ENCODE measurements at places on chromosomes 5 and 9. TPM values are rescaled to one million over a fixed set of nuclear protein-coding genes. Genes with fewer than 3 reads are reported as not detected.

Gene TMOD1
- polyA plus RNA-seq, result 1.2 TPM

Gene TAS2R1
- polyA plus RNA-seq, result not detected

DNA sequence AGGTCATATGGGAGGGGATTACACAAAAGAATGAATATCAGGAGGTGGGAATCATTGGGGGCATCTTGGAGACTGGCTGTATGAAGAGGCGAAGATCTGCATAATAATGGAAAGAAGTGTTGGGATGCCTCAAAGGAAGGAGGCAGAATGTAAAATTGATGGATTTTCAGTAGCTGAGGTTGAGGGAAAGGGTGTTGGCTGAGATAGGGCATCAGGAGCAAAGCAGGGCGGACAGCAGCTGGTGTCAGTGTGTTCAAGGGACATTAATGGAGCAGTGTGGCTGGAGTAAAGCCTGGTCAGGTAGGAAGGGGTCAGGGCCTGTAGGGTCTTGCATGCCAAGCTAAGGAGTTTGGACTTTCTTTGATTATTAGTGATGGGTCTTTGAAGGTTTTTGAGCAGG is 65.2 kb upstream of the TNFAIP8 start:
- DNase-seq, result no peak

DNA sequence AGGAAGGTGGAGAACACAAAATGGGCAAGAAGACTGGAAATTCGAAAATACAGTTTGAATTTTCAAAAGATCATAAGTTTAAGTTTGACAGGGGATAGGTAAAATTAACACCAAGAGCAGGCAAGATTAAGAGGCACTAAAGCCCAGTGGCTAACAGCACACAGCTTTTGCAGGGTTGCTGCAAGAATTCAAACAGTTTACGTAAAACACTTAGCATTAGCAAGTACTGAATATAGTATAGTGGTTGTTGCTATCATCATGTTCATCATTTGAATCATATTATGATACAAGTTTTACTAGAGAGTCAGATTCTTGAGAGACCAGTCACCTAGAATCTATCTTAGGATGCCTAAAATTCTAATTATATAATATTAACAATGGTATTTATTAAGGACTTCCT is 61.2 kb upstream of the IFNK start:
- DNase-seq, result no peak

- DNase-seq, result no peak
These were observed 87.4 kb downstream of the ERCC6L2 start for GRCh38 chr9:95962936-95963335.

DNA sequence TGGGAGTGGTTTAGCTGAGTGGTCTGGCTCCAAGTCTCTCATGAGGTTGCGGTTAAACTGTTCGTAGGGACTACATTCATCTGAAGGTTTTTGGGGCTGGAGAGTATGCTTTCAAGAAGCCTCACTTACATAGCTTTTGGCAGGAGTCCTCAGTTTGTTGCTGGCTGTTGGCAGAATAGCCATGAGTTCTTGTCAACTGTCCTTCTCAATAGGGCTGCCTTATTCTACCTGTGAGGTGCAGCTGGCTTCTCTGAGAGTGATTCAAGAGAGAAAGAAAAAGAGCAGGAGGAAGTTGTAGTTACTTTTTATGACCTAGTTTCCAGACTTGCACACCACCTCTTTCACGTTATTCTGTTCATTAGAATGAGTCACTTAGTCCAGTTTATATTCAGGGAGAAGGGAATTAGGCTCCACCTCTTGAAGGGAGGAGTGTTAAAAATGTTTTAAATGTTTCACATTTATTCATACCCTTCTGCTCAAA is 33.2 kb downstream of the YTHDC2 start:
- no peak for DNase-seq

DNA sequence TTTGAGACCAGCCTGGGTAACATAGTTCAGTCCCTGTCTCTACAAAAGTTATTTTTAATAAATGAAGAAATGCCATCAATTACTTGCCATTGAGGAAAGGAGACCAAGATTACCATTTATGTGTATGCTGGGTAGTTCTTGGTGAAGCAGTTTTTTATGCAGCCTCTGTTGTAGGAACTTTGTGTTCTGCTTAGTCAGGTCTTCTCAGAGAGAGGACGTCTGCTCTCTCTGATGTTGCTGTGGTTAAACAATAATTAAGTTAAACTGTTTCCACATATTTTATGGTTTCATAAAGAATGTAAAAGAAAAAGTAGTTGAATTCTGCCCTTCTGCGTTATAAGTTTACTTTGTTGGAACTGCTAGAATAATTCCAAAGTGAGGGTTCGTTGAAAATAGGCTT is 210.5 kb downstream of the KDM4C start:
- DNase-seq, result no peak

DNA sequence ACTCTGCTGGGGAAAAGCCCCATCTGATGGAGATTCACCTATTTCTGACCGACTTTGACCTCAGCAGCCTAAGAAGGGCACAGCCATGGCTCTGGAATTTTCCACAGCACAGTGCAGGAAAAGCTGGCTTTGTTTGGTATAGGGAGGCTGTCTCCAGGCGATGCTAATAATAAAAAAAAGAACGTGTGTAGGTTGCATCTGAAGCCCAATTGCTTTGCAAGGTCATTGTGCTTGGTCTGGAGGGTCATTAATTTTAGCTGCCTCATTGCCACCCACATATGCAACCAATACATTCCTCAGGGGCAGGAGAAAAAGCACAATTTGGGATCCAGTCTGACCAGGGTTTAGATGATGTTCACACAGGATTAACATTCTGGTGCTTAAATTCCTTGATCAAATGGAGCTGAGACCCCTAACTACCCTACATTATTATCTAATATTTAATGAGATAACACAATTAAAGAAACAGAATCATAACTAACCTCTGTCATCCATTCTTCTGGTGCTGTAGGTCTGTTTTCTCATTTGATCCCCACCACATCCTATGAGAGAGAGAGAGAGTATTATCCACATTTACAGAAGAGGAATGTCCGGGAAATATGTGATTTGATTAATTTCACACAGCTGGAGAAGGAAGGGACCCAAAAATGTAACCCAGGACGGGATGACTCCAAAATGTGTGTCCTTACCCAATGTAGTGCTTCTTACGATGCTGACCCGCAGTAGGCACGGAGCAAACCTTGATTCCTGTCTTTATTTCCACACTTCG is 175.9 kb downstream of the RFK start:
- no peak for DNase-seq
